ENCODE measurements at places on chromosomes 7 and 10.

DNA sequence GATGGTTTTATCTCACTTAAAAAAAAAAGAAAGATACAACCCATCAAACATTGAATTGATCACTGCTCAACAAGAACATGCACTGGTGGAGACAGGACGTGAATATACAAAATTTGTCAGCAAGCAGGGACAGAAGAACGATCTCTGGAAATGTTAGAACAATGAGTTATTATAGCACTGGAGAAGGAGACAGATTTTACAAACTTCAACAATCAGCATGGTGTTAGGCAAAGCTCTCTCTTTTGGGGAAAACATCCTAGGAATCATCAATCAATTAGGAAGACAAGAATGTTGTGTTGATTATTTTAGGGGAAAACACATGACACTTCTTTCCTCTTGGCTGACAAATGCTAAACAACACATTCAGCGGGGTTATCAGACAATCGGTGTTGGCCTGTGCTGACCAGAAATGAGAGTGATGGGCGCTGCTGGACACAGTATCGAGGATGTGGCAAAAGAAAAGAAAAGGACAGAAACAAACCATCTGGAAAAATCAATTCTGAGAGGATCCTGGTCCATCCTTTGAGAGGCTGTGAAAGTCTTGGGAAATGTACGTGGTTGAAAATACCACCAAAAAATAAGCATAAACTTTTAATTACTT is 103.9 kb downstream of the RAPGEF5 start:
- no peak for DNase-seq

- DNase-seq: no peak
Measured at GRCh38 chr10:116156819-116157218, 116.2 kb downstream of the GFRA1 start.

DNA sequence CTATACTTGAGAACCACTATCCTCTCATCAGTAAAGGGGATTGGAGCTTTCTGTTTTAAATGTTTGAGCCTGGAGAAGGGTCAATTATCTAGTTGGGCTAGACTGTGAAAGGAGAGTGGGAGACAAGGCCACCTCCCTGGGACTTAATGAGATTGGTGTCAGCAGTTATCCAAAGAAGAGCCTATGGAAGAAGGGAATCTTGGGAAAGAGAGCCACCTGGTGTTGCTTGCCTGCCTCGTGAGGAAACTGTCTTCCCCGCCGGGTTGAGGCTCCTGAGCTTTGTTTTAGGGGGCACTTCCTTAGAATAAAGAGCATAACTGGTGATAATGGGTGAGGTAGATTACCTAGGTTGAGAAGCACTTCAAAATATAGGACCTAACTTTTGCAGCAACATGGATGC is 32.0 kb upstream of the ABCB4 start:
- DNase-seq: no peak

DNA sequence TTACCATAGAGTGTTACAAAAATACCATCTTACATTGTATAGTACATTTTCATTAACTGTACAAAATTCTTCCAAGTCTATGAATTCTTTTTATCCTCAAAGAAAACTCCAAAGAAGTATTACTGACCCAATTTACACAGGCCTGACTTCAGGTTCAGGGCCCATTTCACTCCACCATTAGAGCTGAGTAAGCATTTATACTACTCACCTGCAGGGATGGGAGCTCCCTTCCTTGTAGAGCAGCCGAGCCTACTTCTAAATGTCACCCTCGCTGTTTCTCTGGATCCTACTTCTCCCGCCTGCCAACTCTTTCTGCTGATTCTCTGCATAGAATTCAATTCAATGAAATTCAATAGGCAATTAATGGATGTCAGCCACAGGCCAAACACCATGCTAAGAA is 56.0 kb downstream of the CCDC71L start:
- no peak for DNase-seq

DNA sequence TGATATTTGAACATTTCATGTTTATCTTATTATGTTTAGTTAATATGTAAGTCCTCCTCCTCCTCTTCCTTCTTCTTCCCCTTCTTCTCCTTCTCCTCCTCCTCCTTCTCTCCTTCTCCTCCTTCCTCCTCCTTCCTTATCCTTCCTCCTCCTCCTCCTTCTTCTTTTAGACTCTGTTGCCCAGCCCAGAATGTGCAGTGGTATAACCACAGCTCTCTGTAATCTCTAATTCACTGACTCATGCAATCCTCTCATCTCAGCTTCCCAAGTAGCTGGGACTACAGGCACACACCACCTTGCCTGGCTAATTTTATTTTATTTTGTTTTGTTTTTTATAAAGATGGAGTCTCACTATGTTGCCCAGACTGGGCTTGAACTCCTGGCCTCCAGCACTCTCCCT is 83.4 kb upstream of the ODAD2 start:
- no peak for DNase-seq

DNA sequence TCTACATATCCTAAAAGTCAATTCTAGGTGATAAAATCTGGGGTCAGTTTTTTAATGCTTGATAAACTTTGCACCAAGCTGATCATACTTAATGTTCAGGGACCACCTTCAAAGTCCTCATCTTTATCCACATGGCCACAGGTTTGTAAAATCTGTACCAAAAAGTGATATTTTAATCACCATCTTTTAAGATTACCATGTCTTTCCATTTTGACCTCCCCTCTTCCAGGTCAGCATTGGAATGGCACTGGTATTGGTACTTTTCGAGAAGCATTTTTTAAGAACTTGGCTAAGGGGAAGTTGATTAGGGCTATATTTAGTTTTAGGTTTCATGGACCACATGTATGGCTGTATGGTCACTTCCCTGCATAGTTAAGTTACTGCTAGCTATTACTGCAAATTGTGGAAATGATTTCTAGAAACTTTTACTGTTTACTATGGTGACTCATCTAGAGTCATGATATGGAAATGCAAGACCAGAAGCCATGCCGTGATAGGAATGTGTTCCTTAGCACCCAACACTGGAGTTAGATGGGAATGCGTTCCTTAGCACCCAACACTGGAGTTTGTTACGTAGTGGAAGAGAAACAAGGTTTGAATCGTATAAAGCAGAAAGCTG is 50.8 kb upstream of the ABLIM1 start:
- no peak for DNase-seq

DNA sequence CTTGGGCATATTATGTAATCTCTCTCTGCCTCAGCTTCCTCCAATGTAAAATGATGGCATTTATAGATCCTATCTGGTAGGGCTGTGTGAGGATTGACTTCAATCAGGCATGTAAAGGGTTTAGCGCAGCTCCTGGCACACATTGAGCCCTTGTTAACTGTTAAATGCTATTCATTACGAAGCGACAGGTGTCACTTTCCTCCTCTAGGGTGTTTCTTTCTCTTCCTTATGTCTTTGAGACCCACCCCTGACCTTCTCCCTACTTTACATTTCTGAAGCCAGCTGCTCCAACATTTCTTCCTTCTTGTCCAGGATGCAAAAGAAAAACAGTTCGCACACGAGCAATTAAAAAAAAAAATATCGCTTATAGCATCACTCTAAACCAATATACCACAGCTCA is 5.7 kb upstream of the R3HCC1L start:
- no peak for DNase-seq

DNA sequence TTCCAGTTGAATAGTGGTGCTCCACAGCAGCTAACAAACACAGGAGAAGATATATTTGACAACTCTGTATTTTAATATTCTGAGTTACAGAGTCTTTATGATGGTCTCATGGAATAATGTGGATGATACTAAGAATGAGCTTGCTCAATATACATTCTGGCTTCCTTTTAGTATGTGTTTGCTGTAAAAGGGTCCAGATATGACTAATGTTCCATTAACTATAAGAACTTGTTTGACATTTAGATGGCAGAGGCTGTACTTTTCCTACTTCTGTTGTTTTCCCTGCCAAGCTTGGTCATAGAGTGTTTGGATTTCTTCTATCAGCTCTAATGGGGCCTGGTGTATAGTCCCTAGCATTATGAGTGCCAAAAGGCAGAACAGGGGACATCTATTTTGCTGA is 61.5 kb upstream of the GPR22 start:
- no peak for DNase-seq

- no peak for DNase-seq
Measured at GRCh38 chr7:121076350-121077164, 88.0 kb downstream of the CPED1 start.

GRCh38 chr10:76459016-76459730 is 1027.7 kb downstream of the LRMDA start:
- DNase-seq: no peak
